ENCODE measurements at places on chromosomes 6 and 20.

DNA sequence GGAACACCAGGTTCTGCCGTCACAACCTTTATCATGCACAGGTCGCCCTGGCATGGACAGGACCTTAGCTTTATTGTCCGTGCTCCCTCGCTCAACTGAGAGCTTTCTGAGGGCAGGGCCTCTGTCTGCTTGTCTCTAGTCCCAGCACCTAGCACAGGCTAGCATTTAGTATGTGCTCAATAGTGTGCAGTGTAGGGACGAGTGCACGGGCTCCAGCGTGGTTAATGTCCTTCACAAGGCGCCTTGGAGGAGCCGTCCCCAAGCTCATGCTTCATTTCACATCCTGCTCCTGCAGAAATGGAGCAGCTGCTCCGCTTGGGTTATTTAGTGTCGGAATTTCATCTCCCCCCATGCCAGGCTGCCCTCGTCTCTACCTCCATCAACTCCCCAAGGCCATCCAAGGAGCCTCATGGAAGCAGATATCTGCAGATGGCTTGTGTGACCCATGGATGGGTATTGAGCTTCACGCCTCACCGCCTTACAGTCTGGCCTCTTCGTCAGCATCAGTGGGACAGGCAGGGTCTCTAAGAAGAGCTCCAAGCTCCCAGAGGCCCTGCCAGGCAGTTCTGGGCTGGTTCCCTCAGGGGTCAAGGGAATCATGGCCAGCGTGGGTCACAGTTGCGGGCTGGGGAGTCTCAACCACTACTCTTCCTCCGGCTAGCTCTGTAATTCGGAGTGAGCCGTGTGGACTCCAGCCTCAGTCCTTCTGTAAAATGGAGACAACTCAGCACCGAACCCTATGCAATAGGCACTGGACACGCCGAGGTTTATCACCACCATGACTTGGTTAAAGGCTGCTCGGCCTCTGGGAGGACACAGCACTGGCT lies 60.8 kb upstream of the APCDD1L start:
- DNase-seq, result no peak

- no peak for DNase-seq
Measured at GRCh38 chr6:40251637-40252300, 317.5 kb upstream of the MOCS1 start.

- DNase-seq, result no peak
Measured at GRCh38 chr6:10393544-10394225, 21.2 kb downstream of the TFAP2A start.

- no peak for DNase-seq
Measured at GRCh38 chr6:22651731-22652130, 82.4 kb downstream of the HDGFL1 start.

DNA sequence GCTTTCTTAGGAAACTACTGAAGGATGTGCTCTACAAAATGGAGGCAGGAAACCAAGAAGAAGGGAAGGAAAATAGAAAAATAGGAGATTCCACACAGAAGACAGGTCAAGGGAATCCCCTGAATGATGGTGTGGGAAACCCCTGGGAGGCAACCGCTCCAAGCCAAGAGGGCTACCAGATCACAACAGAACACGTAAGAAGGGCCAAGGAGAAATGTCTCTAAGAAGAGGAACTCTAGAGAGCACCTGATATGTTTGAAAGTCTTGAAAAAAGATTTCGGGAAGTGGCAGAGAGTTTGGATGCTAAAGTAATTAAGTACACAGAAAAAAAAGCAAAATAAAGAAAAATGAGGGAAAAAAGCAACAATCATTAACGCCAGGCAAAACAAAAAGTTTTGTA lies 7.1 kb downstream of the KIF13A start:
- DNase-seq, result no peak

- DNase-seq, result no peak
Measured at GRCh38 chr6:20412682-20413073, 11.0 kb downstream of the E2F3 start.

DNA sequence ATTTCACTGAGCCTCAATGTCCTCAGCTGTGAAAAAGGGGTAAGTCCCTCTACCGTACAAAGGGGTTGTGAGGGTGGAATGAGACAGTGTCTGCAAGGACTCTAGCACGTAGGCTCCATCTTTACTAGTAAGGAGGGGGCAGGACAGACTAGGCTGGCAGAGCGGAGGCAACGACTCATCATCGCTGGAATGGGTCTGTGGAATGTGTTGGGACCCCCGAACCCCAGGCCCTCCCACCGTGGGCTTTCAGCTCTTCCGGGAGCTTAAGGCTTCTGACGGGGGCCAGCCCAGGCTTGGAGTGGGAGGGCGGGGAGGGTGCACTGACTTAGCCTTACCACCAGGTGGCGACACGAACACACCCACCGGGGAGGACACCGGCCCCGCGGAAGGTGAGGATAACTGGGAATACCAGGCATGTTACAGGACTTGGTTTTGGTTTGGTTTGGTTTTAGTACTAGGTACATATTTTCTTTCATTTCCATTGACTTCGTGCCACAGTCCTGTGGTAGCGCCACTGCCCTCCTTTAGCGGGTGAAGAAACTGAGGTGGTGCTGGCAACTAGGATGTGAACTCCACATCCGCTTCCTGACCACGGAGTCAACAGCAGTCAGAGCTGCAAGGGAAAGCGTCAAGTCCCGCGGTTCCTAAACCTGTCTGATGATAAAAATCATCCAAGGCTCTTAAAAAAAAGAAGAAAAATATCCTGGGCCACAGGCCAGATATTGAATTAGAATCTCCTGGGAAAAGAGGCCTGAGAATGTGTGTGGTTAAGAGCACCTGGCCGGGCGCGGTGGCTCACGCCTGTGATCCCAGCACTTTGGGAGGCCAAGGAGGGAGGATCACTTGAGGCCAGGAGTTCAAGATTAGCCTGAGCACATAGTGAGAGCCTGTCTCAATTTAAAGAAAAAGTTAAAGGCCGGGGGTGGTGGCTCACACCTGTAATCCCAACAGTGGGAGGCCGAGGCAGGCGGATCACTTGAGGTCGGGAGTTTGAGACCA lies 10.3 kb upstream of the TULP1 start:
- DNase-seq, result no peak

DNA sequence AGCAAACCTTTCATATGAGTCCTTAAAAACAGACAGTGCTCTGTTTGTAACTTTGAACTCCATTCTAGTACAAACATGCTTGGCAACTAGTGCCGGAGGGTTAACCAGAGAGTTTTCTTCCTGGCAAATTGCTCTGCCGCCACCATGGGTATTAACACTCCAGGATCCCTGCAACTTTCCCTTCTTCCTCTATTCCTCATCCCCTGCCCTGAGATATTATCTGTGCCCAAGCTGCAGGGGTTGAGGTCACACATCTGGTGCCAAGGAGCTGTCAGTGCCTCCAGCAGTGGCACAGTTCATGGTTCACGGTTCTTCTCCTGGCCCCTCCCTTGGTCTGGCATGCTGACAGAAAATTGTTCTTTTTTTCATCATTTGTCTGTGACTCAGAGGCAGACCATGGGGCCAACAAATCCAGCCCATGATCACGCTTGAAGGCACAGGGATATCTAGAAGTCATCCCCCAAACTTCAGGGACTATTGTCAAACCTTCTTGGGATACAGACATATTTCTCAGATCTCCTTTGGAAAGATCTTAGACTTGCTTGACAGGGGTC lies 77.5 kb downstream of the ATXN1 start:
- DNase-seq, result no peak

GRCh38 chr6:138971601-138972000 lies 16.5 kb downstream of the REPS1 start:
- DNase-seq, result no peak

GRCh38 chr20:41173161-41173721 lies 35.9 kb downstream of the PLCG1 start:
- DNase-seq, result peak; percentile 22

DNA sequence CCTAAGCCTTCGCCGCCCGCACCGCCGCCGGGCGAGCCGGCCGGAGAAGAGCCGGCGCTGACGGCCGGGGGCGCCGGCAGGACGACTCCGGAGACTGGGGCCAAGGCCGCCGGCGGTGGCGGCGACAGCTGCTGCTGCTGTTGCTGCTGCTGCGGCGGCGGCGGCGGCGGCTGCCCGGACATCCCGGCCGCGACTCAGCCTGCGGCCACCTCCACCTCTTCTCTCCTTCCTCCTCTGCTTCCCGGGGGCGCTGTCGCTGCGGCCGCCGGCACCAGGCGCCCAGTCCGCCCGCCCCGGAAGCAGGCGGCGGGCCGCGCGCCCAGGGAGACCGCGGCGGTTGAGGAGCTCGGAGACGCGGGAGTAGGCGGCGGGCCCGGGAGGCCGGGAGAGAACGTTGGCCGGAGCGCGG lies 307 bp downstream of the RANBP9 start:
- no peak for DNase-seq

- no peak for DNase-seq
Measured at GRCh38 chr6:164695896-164696295, 613.5 kb downstream of the C6orf118 start.

DNA sequence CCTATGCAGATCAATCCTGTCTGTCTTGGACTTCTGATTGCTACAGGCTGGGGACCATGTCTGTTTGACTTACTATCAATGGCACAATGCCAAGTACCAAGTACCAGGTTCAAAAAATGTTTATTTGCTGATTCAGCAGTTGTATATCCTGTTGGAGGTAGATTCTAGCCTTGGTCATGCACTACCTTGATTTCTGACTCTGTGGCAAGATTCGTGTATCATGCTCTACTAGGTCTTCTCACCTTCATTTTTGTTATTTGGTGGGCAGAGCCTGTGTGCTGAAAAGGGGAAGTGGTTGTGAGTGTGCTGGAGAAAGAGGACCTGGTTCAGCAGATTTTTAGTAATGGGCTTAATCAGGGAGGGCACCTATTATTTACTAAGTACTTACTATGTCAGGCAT lies 192.4 kb upstream of the MYLIP start:
- DNase-seq, result no peak

GRCh38 chr20:48180618-48181017 lies 395.3 kb upstream of the SULF2 start:
- DNase-seq, result no peak

- peak; percentile 64 for DNase-seq
Measured at GRCh38 chr6:74606582-74607071, 599.2 kb downstream of the COL12A1 start.

- no peak for DNase-seq
Measured at GRCh38 chr20:8858181-8858787, 210.6 kb upstream of the PLCB4 start.

DNA sequence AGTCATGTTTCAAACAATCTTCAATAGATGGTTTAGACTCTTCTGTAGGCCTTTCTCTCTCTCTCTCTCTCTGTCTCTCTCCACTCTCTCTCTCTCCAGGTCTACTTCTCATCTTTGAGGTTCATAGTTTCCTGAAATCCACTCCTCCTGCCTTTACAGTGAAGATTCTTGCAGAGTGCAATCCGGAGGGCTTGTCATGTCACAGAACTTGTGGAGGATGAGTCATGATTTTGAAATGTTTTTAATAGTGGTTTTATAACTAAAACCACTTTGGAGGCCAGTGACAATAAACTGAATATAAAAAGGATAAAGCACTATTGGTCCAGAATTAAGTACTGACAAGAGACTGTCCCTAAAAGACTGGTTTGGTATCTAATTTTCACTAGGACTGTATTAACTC lies 156.3 kb downstream of the KIF6 start:
- DNase-seq, result no peak

DNA sequence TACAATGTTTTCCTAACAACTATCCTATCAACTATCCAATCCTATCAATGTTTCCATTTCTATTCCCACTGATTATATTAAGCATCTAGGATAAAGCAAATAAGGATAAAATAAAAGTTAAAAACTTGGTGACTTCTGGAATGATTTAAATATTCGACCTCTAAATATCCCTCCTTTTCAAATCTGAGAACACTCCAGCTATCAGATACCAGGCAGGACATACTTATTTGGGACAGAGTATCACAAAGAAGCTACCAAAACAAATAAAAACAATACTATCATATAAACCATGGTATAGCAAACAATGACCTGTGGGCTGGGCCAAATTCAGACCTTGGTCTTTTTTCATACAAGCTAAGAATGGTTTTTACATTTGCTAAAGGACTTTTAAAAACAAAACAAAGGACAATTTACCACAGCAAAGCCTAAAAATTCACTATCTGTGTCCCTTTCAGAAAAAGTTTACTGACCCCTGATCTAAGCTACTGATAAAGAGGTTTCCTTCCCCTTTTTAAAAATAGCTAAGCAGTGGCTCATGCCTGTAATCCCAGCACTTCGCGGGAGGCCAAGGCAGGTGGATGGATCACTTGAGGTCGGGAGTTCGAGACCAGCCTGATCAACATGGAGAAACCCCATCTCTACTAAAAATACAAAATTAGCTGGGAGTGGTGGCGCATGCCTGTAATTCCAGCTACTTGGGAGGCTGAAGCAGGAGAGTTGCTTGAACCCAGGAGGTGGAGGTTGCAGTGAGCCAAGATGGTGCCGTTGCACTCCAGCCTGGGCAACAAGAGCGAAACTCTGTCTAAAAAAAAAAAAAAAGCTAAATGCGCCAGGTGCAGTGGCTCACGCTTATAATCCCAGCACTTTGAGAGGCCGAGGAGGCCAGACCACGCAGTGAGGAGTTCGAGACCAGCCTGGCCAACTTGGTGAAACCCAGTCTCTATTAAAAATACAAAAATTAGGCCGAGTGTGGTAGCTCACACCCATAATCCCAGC lies 6.0 kb downstream of the NUP153 start:
- DNase-seq, result no peak

DNA sequence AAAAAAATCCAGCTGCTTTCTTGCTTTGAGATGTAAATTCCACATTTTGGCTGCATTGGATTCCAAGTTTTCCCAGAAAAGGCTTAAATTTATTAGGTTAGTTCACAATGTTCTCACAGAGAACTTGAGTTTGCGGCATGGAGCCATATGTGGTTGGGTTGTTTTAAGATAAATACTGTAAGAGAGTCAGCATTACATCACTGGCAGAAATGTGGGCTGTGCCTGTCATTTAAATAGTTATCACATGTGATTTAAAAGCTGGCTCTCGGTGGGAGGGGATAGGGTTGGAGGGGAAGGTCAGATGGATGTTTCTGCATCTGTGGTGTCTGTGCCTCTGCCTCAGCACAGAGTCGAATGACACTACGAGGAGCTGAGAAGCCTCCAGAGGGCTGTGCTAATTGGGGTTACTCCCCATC lies 73.8 kb upstream of the SCP2D1 start:
- no peak for DNase-seq

GRCh38 chr6:128206610-128207426 lies 306.0 kb upstream of the THEMIS start:
- DNase-seq, result no peak

- DNase-seq, result no peak
Measured at GRCh38 chr20:51190783-51191180, 167.9 kb upstream of the KCNG1 start.

DNA sequence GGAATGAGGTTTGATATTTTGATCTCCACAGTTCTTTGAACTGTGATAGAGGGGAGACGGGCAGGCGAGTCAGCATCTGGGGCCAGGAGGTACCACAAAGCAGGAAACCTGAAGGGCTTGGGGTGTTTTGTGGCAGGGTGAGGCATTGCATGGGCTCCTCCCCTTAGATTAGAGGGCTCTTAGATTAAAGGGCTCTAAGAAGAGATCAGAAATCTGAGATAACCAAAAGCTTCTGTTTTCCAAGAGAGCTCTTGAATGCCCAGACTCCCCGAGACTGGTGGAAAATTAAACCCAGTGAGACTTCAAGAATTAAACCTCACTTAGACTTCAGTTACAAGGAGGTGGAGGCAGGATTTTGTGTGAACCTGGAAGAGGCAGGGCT lies 2.4 kb upstream of the GPX5 start:
- DNase-seq, result no peak

DNA sequence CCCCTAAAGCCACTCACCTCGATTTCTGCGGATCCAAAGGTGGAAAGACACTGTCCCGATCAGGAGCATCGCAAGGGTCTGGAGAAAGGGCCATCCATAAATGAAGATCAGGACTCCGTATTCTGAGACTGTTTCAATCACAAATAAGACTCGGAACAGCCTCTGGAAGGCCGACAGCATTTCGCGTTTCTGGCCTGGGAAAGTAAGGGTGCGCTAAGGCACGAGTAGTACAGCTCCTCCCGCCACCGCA lies 44.6 kb downstream of the DPPA5 start:
- DNase-seq, result no peak
